Activated naive CD4-positive, alpha-beta T cell treated with anti-CD3 and anti-CD28 coated beads, Interleukin-2, amount 10 ng/mL, durations not matched to agents 7 days and 5 days (primary cell): ENCODE measurements at places on chromosomes 16 and 17.

- peaks cover 31% of the 10 kb centered on the region for H3K36me3 ChIP-seq
- no peak for DNase-seq
- no peaks in the 10 kb centered on the region for H3K4me1 ChIP-seq
- no peaks in the 10 kb centered on the region for H3K27me3 ChIP-seq
Observed at GRCh38 chr17:47120521-47121095, 68.5 kb downstream of the CDC27 start.

- no peaks in the 10 kb centered on the region for H3K36me3 ChIP-seq
- no peak for DNase-seq
- H3K27me3 ChIP-seq, result no peaks in the 10 kb centered on the region
- peaks cover 10% of the 10 kb centered on the region for H3K4me1 ChIP-seq
- no peak overlapping the region for H3K27ac ChIP-seq
- no peak overlapping the region for H3K4me3 ChIP-seq
Observed at GRCh38 chr16:73166441-73166851, 118.5 kb upstream of the ZFHX3 start.

DNA sequence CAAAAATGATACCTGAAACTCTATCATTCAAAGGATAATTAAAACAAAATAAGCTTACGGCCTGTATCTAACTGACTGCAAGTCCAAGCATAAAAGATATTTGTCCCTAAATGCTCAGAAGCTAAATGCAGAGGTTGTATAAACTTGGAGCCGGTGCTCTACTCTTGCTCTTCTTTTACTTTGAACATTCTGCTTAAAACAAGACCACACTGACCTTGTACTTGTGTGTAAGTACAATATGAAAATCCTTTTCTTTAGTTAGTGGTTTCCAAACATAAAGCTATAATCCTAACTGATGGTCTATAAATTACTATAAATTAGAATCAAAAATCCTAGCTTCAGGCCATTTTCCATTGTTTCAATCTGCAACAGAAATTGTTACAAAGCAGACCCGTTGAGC is 74.6 kb downstream of the SPAG9 start:
- peaks cover 1% of the 10 kb centered on the region for H3K36me3 ChIP-seq
- H3K27me3 ChIP-seq, result no peaks in the 10 kb centered on the region
- no peaks in the 10 kb centered on the region for H3K4me1 ChIP-seq
- H3K4me3 ChIP-seq, result no peak overlapping the region
- H3K27ac ChIP-seq, result no peak overlapping the region

DNA sequence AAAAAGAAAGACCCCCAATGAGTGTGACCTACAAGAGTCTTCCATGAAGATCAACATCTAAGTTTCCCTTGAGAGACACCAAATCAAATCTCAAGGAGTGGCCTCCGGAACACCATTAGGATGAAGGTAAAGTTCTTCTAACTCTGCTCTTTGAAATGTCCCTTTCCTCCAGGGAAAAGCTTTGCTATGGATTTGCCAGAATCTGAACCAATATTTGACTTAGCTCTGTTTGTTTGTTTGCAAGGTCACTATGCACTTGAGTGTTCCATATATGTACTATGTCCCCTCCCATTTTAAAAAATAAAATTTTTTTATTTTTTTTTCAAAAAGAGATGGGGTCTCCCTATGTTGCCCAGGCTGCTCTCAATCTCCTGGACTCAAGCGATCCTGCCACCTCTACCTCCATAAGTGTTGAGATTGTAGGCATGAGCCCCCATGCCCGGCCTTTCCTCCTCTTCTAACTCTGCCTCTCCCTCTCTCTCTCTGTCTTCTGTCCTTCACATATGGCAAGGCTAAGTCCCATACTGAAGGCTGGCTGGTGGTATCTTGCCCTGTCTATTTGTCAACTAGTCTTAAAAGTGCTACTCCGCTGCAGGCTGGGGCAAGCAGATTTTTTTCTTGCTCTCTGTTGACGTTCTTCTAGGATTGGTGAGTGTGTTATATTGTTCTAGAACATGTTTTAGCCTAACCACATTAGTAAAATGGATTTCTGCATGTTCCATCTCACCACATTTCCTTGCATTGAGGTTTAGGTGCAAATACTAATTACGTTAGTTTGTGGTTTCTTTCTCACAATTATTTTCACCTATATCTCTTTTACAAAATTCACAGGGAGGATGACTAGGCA is 276.7 kb upstream of the DYNLRB2 start:
- no peak for DNase-seq
- H3K27me3 ChIP-seq, result no peaks in the 10 kb centered on the region
- no peaks in the 10 kb centered on the region for H3K4me1 ChIP-seq
- no peak overlapping the region for H3K27ac ChIP-seq
- H3K4me3 ChIP-seq, result no peak overlapping the region

DNA sequence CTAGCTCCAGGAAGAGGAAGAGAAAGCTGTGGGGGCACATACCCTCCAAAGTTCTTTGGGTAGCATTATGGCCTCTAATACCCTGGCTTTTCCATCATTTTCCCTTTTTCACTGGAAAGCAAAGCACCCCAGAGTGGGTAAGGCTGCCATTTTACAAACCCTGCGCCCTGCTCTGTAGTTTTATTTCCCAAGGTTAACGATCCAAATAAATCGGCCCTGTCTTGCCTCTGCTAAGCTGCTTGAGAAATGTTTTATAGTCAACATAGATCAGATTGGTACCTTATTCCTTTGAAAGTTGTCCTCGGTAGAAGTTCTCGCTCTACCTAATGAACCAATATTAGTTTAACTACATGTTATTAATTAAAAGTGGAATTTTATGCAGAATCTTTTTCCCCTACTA is 328.2 kb downstream of the NPIPA8 start:
- no peak overlapping the region for H3K27ac ChIP-seq
- H3K4me1 ChIP-seq, result no peaks in the 10 kb centered on the region
- H3K36me3 ChIP-seq, result no peaks in the 10 kb centered on the region

GRCh38 chr16:78246559-78246958 is 147.1 kb downstream of the WWOX start:
- H3K27ac ChIP-seq, result no peak overlapping the region
- no peak overlapping the region for H3K4me3 ChIP-seq
- H3K36me3 ChIP-seq, result no peaks in the 10 kb centered on the region
- no peaks in the 10 kb centered on the region for H3K4me1 ChIP-seq
- DNase-seq, result no peak
- no peaks in the 10 kb centered on the region for H3K27me3 ChIP-seq

- no peaks in the 10 kb centered on the region for H3K27me3 ChIP-seq
- DNase-seq, result no peak
- no peaks in the 10 kb centered on the region for H3K4me1 ChIP-seq
- H3K4me3 ChIP-seq, result no peak overlapping the region
- H3K27ac ChIP-seq, result no peak overlapping the region
Observed at GRCh38 chr16:61937646-61938045, 98.6 kb downstream of the CDH8 start.

DNA sequence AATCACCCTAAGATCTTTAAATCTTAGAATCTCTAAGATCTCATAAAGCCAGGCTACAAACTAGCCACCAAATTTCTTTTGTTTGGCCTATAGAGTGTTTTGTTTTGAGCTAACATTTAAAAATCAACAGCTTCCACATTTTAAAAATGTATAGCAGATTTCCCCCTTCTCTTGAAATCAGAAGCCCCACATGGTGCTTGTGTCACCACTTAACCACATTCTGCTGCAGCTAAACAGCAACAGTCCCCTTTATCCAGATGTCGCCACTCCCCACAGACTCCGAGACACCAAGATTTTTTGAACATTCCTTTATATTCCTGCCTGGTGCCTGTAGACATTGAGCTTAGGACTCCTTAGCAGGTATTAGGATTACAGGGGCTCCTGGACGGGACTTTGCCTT is 16.0 kb downstream of the GUCY2D start:
- no peak overlapping the region for H3K4me3 ChIP-seq
- peaks cover 7% of the 10 kb centered on the region for H3K4me1 ChIP-seq
- no peak overlapping the region for H3K27ac ChIP-seq
- H3K36me3 ChIP-seq, result no peaks in the 10 kb centered on the region

DNA sequence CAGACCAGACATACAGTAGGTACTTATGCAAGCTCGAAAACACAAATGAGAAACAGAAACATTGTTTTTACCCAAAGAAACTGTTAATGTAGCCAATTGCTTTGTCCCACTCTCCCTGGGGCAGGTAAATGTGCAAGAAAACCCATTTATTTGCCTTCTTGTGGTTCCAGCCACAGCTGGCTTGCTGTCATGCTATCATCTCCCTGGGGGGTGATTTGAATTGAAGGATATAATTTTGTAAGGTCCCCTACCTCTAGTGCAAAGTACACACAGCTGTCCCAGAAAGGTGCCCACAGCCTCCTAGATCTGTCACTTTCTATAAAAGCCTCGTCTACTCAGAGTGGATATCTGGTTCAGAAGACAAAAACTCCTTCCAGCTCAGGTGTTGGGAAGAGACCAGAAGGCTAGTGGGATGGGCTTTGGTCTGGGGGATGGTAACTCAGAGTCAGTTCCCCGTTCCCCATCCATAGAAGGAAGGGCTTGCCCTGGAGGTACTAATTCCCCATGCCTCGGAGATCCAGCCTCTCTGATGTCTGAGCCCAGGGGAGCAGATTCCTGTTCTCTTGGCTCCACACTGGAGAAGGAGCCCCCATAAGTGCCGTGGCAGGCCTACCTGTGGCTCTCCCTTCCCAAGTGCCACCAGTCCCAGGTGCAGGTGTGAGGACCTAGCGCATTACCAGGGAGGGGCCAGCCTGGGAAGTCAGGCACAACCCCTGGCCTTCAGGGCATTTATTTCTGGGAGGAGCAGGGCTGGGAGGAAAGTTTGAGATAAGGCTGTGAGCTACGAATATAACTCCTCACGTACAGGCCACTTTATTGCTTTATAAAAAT is 2.4 kb upstream of the PRR15L start:
- H3K4me1 ChIP-seq, result no peaks in the 10 kb centered on the region
- H3K36me3 ChIP-seq, result no peaks in the 10 kb centered on the region
- no peak overlapping the region for H3K27ac ChIP-seq
- H3K27me3 ChIP-seq, result peaks cover 13% of the 10 kb centered on the region

DNA sequence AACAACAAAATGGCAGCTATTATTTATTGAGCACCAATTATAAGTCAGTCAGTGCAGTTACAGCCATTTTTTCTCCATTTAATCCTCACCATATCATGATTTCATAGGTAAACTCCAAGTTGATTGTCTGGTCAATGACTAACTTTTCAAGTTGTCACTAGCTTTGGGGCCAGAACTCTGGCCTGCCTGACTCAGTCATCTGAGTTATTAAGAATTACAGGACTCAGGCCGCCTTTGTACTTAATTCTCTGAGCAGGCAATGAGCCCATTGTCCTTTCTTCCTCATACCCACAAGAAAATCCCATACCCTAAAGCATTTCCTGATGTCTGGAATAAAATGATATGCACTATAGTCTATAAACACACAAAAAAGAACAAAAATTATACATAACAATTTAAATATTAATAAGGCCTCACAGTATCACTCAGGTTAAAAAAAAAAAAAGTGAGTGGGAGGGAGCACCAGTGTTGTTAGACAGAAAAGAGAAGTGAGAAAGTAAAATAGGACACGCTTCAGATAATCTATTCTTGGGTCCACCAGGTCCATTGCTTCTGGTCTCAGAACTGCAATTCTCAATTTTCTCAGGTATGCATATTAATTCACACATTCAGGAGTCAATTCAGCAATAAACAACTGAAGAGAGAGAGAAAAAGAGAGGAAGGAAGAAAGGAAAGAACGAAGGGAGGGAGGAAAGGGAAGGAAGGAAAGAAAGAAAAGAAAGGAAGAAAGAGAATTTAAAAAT is 70.2 kb downstream of the SPAG9 start:
- no peak for DNase-seq
- H3K4me1 ChIP-seq, result no peaks in the 10 kb centered on the region
- peaks cover 2% of the 10 kb centered on the region for H3K36me3 ChIP-seq
- H3K27me3 ChIP-seq, result no peaks in the 10 kb centered on the region
- H3K4me3 ChIP-seq, result no peak overlapping the region

GRCh38 chr17:10474536-10474935 is 5.2 kb upstream of the MYH4 start:
- H3K4me1 ChIP-seq, result no peaks in the 10 kb centered on the region
- DNase-seq, result no peak
- no peaks in the 10 kb centered on the region for H3K27me3 ChIP-seq
- H3K4me3 ChIP-seq, result no peak overlapping the region
- H3K36me3 ChIP-seq, result no peaks in the 10 kb centered on the region

- H3K27ac ChIP-seq, result peak overlapping the region; percentile 20
- no peaks in the 10 kb centered on the region for H3K36me3 ChIP-seq
- peaks cover 48% of the 10 kb centered on the region for H3K27me3 ChIP-seq
- H3K4me1 ChIP-seq, result peaks cover 17% of the 10 kb centered on the region
Observed at GRCh38 chr16:30996985-30997724, 12.1 kb downstream of the HSD3B7 start.

- peaks cover 42% of the 10 kb centered on the region for H3K36me3 ChIP-seq
- no peaks in the 10 kb centered on the region for H3K4me1 ChIP-seq
- DNase-seq, result no peak
- no peak overlapping the region for H3K4me3 ChIP-seq
- H3K27me3 ChIP-seq, result no peaks in the 10 kb centered on the region
Observed at GRCh38 chr16:48583075-48584065, 26.6 kb downstream of the N4BP1 start.

DNA sequence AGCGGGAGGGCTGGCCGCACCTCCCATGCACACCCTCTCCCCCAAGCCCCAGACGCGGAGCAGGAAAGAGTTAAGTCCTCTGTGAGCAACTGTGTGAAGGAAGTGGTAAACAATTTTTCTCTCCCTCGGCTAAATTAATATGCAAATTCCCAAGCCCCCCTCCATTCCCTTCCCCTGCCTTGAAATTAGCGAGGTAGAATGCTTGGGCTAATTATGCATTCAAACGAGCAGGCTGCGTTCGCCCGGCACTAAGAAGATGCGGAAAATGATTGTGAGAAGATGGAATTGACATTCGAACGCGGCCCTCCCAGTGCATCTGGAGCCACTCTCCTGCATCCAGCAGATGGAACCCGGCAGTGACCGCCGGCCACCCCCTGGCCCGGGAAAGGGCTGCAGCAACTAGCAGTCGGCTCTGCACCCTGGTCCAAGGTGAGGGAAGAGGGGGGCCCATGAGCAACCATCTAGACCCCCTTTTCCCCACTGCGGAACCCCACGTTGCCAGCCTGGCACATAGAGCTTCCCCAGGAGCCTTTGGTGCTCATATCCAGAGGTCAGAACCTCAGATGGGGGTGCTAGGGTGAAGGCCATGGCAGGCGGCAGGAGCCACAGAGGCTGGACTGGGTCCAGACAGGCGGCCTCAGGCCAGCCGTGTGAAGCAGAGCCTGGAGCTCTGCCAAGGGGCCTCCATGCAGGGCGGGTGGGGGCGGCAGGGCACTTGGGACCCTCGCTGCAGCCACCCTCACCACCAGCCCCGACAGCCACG is 49.1 kb upstream of the ACSF3 start:
- DNase-seq, result no peak
- no peaks in the 10 kb centered on the region for H3K4me1 ChIP-seq
- no peaks in the 10 kb centered on the region for H3K36me3 ChIP-seq
- H3K4me3 ChIP-seq, result no peak overlapping the region

DNA sequence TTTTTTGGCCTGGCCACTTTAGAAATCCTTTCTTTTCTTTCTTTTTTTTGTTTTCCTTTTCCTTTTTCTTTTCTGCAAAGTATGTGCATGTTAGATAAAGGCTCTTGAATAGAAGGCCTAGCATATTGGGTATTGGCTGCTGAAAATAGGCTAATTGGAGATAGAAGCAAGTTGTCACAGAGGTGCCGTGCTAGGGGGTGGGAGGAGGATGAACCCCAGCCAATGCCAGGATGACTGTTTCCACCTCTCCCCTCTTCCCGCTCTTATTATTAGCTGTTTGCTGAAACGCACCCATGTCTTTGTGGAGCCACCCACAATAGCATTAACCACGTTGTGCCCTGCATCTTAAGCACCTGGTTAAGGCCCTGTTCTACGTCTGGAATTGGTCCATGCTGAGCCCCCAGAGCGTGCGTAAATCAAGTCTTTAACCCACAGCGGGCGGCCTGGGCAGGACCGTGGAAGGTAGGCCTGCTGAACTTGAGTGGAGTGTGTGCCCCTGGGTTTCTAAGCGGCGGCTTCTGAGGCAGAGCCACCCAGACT is 123.6 kb downstream of the MSI2 start:
- DNase-seq, result no peak
- no peaks in the 10 kb centered on the region for H3K27me3 ChIP-seq
- peaks cover 16% of the 10 kb centered on the region for H3K36me3 ChIP-seq
- no peak overlapping the region for H3K4me3 ChIP-seq
